ENCODE measurements at places on chromosomes 12 and 14.

DNA sequence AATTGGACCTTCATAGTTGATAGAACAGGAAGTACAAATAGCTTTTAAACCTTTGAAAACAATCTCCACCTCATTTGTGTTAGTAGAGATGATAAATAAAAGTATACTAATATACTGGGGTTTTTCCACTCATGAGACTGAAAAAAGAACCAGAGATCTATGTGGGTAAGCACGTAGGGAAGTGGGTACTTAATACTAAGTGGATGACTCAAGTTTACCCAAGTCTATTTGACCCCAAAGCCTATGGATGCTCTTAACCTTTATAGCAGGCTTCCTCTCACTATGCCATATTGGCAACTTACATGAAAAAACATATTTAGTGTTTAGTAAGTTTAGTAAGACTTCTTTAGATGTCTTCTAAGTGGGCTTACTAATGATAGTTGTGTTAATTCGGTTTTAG, 49.2 kb upstream of the CHPT1 start:
- DNase-seq: no peak

DNA sequence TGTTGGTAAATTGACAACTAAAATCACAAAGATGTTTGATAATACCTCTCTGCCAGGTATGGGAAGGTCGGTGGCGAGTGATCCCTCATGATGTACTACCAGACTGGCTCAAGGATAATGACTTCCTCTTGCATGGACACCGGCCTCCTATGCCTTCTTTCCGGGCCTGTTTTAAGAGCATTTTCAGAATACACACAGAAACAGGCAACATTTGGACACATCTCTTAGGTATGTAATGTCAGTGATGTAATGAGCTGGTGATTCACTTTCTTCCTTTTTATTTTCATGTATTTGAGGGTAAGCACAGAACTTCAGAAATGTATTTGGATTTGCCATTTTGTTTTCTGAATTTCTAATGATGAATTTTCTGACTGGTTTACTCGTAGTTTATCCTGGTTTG, 42.6 kb upstream of the LRTM2 start:
- no peak for DNase-seq

GRCh38 chr14:100658181-100658886, 68.4 kb upstream of the DLK1 start:
- DNase-seq: no peak

- DNase-seq: peak; percentile 23
These were observed 176.0 kb downstream of the EGLN3 start for GRCh38 chr14:33774723-33775470.

All from A172 (cell line).